Germinal center (tissue), 1 donor: ENCODE measurements at places on chromosomes 11 and 22.
A peak's percentile ranks its signal among the peaks of the same experiment; 100 is the strongest.

- DNase-seq: no peak
Measured at GRCh38 chr11:118076754-118077281, at the start of gene TMPRSS4. Gene TMPRSS4 (plus strand): TSS chr11:118077078. CDS start chr11:118077303, 225 bp downstream.

DNA sequence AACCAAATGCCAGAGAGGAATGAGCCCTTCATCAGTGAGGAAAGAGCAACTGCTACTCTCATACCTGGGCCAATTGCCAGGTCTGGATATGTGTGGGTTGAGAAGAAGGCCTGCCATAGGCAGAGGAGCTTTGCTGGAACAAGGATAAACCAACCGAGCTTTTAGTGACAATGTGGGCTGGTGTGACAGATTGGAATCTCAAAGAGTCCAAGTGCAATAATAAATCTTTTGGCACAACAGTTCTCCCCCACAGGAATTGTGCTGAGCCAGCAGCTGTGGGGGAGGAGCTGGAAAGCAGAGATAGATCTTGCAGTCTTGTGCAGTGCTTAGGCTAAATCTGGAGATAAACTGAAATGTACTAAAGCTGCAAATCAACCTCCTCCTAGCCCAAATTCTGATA, 79.4 kb upstream of the ISX start:
- DNase-seq: no peak

GRCh38 chr11:83456075-83456474, 169.9 kb upstream of the CCDC90B start:
- no peak for DNase-seq

- DNase-seq: no peak
Measured at GRCh38 chr22:27857443-27857842, 55.9 kb upstream of the MN1 start.

DNA sequence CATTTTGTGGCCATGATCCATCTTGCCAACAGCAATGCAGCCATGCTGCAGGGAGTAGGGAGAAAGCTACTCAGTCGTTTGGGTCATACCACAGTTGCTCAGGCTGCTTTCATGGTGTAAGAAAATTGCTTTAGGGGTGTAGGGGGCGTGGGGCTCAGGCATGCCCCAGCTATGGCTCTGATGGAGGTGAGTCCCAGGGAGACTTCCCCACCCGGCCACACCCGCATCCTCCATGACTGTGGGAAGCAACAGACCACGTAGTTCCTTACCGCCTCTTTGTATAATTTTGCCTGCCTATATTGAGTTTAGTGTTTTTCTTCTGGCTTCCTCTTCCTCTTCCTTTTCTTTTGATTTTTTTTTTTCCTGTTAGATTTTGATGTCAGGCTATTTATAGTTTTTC, 58.8 kb downstream of the SPECC1L start:
- DNase-seq: no peak

DNA sequence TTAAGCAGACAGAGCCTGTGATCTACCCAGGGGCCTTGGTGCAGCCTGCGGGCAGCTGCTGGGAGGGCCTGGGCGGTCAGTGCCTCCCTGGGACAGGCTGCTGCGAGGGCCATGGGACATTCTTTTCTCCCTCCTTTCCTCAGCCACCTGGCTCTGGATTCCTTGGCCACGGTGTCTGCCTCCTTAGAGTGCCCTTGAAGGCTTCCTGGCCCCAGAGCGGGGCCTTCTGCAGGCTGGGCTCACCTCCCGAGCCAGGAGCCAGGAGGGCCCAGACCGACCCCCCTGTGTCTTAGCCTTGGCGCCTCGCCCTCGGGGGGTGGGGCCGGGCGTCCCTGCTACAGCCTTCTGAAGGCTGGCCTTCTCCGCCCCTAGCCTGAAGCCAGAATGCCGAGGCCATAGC, 231.2 kb downstream of the TBC1D22A start:
- no peak for DNase-seq

- no peak for DNase-seq
Measured at GRCh38 chr11:75823415-75823814, 8.4 kb downstream of the UVRAG start.

DNA sequence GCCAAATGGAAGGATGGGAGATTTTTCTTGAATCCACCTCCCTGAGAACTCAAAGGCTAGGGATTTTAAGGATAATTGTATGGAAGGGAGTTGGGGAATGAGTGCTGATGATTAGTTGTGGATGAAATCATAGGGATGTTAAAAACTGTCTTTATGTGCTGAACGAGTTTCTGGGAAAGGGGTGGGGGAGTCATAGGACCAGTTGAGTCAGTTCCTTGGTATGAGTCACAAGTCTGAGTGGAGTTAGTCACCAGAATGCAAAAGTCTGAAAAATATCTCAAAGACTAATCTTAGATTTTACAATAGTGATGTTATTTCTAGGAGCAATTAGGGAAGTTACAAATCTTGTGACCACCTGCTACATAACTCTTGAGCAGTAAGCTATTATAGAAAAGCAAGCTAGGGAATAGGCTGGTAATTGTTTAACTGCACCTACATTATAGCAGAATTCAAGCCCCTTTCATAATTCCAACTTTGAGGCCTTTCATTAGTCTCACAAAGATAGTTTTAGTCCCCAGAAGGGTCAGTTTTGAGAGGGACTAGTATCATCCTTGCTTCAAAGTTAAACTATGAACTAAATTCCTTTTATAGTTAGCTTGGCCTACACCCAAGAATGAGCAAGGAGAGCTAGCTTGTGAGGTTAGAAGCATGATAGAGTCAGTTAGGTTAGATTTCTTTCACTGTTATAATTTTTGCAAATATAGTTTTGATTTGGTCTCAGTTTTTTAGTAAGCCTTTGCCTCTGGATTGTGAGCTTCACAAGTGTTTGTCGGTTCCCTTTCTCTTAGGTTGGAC, 668.0 kb downstream of the ETS1 start:
- no peak for DNase-seq

- no peak for DNase-seq
Measured at GRCh38 chr11:20634781-20635180, 34.6 kb upstream of the NELL1 start.

DNA sequence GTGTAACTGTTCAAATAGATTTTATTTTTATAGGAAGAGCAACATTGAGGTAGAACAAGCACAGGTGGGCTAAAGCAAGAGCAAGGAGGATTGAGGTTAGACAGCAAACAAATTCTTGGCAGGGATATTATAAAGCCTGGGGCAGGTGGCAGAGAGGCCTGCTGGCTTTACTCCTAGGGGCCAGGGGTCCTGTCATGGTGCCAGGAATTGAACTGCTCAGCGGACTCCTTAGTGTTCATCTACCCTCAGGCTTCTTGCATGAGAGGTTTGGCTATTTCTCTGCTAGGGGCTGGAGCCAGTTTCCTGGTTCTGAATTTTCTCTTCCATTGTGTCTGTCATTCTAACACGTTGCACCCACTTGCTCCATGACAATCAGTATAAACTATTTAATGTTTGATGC, 217.2 kb upstream of the NCAM1 start:
- DNase-seq: no peak

DNA sequence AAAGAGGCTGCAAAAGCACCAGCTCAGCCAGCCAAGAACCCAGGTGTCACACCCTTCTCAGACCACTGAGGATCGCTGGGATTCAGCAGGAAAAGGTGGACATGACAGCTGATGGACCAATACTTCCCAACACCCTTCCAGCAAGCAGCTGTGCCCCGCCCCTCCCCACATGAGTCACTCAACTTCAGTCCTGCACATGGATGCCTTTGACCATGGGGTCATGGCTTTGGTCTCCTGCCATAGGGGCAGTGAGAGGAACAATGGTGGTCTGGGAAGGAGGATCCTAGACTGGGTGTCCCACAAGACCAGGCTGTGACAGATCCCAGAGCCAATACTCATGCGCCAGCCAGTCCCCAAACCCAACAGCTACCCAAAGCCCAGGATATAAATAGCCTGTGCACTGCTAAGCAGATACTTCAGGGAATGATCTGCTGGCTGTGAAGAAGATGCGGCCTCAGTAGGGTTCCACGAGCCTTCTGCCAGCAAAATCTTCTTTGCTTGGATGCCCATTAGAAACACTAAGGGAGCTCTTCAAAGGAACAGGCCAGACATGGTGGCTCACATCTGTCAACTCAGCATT, 5.5 kb upstream of the RGL4 start:
- no peak for DNase-seq

GRCh38 chr11:125903711-125904659, at the start of gene DDX25:
Gene DDX25 (plus strand): TSS chr11:125904508. CDS start chr11:125904518, 10 bp downstream.
- DNase-seq: peak; percentile 6

GRCh38 chr11:67694875-67695555, 20.6 kb upstream of the ALDH3B2 start:
- no peak for DNase-seq

- no peak for DNase-seq
Measured at GRCh38 chr11:122146475-122146874, 30.5 kb upstream of the BLID start.

DNA sequence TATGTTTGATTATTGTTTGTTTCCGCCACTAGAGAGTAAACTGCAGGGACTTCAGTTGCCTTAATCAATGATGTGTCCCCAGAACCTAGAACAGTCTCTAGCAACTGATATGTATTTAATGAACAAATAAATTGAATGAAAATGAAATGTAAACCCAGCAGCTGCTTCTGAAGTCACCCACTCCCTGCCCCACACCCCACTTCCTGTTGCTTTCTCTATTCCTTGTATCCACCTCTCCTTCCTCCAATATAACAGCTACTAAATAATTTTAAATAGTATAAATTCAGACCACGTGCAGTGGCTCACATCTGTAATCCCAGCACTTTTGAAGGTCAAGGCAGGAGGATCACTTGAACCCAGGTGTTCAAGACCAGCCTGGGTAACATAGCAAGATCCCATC, 15.8 kb downstream of the MYH9 start:
- no peak for DNase-seq

DNA sequence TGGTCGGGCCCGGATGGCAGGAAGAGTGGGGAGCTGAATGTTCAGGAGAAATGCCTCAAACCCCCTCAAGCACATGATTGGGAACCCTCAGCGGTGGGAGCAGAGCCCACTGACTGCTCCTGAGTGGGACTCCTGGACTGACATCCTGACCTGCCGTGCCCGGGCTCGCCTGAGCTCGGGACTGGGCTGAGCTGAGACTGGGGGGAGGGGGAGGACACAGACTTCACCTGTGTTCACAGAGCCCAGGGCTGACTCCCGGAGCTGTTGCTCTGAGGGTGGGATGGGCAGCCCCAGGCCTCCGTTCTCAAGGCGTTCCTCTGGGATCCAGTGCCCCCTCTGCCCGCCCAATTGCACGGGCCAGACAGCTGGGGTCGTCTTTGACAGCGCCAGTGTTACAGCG, 24.6 kb downstream of the DAGLA start:
- no peak for DNase-seq

- DNase-seq: no peak
Measured at GRCh38 chr11:60720460-60720859, 4.1 kb upstream of the MS4A18 start.

- DNase-seq: no peak
Measured at GRCh38 chr11:118921121-118921928, 4.4 kb downstream of the BCL9L start.

- DNase-seq: no peak
Measured at GRCh38 chr11:60077216-60077817, 11.1 kb upstream of the MS4A2 start.

- DNase-seq: no peak
Measured at GRCh38 chr22:46813816-46814597, 51.6 kb downstream of the TBC1D22A start.

DNA sequence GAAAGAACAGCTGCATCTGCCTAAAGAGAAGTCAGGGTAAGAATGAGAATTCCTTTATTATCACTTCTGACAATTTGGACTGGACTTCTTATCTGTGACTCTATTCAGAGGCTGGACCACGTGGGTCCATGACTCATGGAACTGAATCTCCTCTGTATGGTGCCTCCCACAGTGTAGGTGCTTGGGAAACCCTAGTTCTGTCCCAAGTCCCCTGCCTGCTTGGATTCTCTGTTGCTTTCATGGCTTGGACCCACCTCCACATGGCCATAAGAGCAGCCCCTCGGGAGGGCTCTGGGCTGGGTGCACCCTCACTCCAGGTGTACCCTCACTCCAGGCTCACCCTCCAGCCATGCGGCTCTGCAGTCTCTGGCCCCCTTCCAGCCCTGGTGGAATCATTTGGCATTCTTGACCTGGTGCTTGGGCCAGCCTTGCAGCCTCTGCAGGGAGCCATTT, 153.4 kb downstream of the CACNA1I start:
- no peak for DNase-seq

DNA sequence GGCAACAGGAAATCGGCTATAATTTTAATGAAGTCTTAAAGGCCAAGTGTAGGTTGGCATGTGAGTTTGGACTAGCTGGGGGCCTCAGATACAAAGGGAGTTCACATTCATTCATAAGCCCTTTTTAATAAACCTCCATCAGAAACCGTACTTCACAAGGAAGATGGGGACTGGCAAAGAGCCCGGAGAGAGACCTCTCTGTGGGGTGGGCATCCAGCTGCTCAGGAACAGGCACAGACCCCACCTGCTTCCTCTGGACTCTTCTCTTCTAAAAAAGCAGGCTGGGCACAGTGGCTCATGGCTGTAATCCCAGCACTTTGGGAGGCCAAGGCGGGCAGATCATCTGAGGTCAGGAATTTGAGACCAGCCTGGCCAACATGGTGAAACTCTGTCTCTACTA, 3.9 kb upstream of the ARFGAP3 start:
- DNase-seq: no peak

- no peak for DNase-seq
Measured at GRCh38 chr22:31161386-31161785, 1.4 kb downstream of the RNF185 start.

DNA sequence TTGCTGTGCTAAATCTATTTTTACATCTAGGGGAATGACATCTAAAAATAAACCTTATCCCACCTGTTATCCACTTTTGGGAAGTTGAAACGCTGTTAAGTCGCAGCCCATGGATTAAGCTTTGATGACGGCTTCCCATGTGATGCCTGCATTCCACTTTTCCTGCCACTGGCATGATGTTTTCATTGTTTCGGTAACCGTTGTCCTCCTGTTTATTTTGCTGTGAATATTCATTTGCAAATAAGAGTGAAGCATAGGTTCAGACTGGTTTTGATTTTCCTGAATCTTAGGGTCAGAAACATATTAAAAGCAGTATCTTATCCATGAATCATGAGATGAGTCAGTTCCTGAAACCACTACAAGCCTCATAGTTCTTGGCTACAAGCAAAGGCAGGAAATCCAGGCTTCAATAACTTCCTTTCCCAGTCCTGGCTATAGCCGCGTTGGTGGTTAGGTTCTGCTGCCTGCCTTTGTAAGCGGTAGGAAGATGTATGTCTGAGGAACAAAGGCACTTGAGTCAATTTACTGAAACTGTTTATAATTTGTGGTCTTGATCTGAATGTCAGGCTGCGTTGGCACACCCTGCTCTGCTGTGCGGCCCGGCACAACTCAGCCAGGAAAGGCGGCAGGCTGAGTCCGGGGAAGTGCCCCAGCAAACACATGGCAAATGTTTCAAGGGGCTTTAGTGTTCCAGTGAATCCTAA, 19.4 kb downstream of the TEAD1 start:
- no peak for DNase-seq
